A549 (cell line): ENCODE measurements at places on chromosomes 5 and 9.

DNA sequence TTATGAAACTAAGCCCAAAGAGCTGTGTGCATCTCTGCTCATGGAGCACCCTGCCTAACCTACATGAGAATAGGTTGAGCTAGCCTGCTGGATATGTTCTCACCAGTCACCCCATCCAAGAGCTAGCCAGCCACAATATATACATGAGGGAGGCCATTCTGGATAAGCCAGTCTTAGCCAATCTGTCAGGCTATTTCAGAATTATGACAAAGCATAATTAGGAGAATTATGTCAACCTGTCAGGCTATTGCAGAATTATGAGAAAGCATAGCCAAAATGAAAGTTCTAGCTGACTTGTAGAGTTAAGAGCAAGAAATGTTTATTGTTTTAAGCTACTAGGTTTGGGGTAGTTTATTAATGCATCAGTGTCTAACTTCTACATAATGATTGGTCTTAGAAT lies 189.8 kb downstream of the WDR70 start:
- no peak for DNase-seq

DNA sequence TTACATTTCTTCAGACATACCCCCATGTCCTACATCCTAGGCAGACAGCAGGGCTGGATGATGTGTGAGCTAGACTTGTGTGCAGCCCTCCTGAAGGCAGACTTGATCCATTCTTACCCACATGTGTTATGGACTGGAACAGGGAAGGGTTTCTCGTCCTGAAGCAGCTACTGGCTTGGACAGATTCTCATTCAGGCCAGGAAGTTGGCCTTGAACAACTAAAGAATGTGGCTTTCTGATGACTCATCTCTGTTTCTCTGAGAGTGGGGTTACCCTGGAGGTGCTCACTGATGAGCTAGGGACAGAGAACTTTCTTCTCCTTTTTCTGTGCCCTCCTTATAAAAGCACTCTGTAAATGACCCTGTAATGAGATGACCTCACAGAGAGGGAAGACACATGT lies 246.5 kb downstream of the PCSK5 start:
- DNase-seq: peak; percentile 31

- no peak for DNase-seq
Measured at GRCh38 chr5:143533475-143533874, 130.0 kb upstream of the NR3C1 start.

GRCh38 chr5:124596595-124597421 lies 149.6 kb downstream of the ZNF608 start:
- peak; percentile 91 for DNase-seq

- DNase-seq: no peak
Measured at GRCh38 chr9:77435277-77435676, 212.8 kb downstream of the GNA14 start.

DNA sequence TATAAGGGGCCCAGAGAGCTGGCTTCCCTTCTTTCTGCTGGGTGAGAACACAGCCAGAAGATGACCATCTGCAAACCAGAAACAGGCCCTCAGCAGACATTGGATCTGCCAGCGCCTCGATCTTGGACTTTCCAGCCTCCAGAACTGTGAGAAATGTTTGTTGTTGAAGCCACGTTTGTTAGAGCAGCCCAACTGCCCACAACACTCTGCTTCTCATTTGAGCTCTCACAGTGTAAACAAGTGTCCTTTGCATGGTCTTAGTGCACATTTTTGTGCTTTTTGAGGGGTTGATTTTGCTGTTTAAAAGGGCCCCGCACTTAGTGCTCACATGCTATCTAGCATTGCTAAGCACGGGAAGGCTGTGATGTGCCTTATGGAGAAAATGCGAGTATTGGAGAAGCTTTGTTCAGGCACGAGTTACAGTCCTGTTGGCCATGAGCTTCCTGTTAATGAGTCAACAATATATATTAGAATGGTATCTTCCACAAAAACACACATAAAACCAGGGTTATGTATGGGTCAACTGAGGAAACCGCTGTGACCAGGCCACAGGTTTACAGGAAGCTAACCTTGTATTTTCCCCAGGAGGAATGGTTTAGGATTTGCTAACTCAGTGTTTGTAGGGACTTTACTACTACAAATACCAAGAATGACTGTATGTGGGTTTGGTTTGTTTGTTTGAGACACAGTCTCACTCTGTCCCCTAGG lies 11.9 kb downstream of the CMBL start:
- no peak for DNase-seq
